ENCODE measurements at places on chromosomes 2 and 18. TPM values are rescaled to one million over a fixed set of nuclear protein-coding genes. Genes with fewer than 3 reads are reported as not detected.

The IMPACT gene
- total RNA-seq, result 35.6 TPM

The ANKRD36C gene
- 35.7 TPM for total RNA-seq

The PKDCC gene
- 77.5 TPM for total RNA-seq

The ZNF804A gene
- 3.4 TPM for total RNA-seq

The DSG2 gene
- not detected for total RNA-seq

The CD226 gene
- 0.71 TPM for total RNA-seq

The TUBA4B gene
- total RNA-seq, result not detected

The FOXD4L1 gene
- total RNA-seq, result not detected

The OST4 gene
- total RNA-seq, result 235 TPM

The GAREM1 gene
- 9.5 TPM for total RNA-seq

The MCFD2 gene
- total RNA-seq, result 101 TPM

The SLC30A3 gene
- total RNA-seq, result 45.6 TPM

The MYL1 gene
- total RNA-seq, result not detected

The ANKRD23 gene
- 6.2 TPM for total RNA-seq
